Fibroblast of the aortic adventitia (primary cell): ENCODE measurements at places on chromosomes 12 and 14. TPM values are rescaled to one million over a fixed set of nuclear protein-coding genes. Genes with fewer than 3 reads are reported as not detected.

IL22 gene
- total RNA-seq = not detected in 2 replicates

TSHR gene
- not detected in 2 replicates for total RNA-seq

TAPBPL gene
- 8.9 and 19.7 TPM in 2 replicates for total RNA-seq

CLEC1A gene
- 0.16 TPM in 1 of 2 replicates, not detected in the other for total RNA-seq

OR4E2 gene
- 0.33 TPM in 1 of 2 replicates, not detected in the other for total RNA-seq

ATL1 gene
- total RNA-seq = 5.2 and 10.7 TPM in 2 replicates

ESRRB gene
- not detected in 2 replicates for total RNA-seq

BRAP gene
- 18.3 and 28.5 TPM in 2 replicates for total RNA-seq

INF2 gene
- 38.3 and 64.0 TPM in 2 replicates for total RNA-seq

SERPINA10 gene
- total RNA-seq = not detected in 2 replicates

OVCH1 gene
- total RNA-seq = 0.08 and 0.27 TPM in 2 replicates

IAPP gene
- not detected in 2 replicates for total RNA-seq

SRP54 gene
- 37.0 and 78.4 TPM in 2 replicates for total RNA-seq

KRT73 gene
- not detected in 2 replicates for total RNA-seq

EML1 gene
- 80.3 and 163 TPM in 2 replicates for total RNA-seq

LHX5 gene
- not detected in 2 replicates for total RNA-seq

AKAP6 gene
- total RNA-seq = 0.33 and 2.2 TPM in 2 replicates

SYT10 gene
- total RNA-seq = not detected in 2 replicates

TBK1 gene
- 27.9 and 32.1 TPM in 2 replicates for total RNA-seq

NEUROD4 gene
- total RNA-seq = not detected in 2 replicates
